ENCODE measurements at places on chromosomes 7 and 10.

DNA sequence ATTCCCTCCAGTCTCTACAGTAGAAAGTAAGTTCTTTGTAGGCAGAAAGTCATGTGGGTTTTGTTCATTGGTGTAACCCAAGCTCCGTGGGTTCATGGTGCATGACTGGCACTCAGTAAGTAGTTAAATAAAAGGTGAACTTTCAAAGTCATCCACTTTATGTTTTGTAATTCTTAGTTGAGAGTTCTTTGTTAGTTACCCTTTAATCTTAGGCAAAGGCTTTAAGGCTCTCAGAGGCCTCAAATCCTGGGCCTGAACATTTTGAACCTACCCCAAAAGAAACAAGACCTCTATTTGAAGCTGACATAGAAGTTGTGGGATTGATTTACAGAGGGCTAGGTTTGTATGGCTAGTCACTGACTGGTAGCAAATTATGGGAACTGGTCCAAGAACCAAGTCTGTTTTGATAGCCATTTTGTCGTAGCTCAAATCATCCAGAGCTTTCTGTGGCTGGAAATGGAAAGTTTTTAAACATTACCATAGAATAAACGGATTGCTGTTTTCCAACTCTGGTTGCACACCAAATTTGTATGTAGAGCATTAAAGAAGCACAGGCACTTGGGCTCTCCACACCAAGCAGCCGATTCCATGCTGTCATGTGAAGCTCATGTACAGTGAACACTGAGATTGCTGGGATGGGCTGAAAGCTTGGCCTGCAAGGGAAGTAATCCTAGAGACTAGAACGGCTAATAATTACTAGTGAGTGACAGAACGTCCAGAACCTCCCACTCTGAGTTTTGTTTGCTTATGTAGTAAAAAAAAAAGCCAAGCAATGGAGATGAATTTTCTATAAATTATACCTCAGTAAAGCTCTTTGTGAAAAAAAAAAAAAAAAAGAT lies 53.5 kb downstream of the DENND11 start:
- DNase-seq: no peak

DNA sequence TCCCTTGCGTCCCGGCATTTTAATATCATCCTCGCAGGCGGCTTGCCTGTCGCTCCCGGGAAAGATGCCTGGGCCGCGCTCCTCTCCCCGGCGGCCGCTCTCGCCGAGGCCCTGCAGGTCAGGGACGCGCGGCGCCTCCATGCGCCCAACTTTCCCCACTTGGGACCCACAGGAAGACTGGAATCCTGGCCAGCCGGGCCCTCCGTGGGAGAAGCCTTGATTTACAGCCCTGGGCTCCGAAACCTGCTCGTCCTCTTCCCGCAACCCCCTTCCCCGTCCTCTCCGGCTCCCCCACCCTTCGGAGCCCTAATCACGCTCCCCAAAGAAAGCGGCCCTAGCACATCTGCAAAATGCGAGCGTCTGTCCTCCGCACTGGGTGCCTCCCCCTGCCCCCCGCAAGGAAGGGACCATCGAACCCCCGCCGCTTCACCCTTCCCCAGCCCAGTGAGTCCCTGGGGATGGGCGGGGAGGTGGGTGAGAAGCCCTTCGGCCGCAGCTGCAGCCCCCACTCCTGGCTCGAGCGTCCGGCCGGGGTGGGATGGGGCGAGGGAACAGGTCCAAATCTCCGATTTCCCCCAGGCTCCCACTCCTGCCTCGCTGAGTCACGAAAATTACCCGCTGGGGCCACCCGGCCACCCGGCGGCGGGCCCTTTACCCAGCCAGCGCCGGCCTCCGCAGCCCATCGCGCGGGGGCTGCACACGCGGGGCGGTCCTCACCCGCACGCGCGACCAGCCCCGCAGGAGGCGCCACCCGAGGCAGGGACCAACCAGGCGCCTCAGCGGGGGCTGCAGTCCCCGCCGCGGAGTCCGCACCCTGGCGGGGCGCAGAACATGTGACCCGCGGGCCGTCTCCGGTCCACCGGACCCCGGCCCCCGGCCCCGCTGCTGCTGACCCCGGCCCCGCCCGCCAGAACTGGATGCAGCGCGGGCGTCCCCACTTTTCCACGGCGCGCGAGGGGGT lies 695 bp downstream of the HSPA12A start:
- no peak for DNase-seq

GRCh38 chr10:103765981-103766380 lies 89.4 kb downstream of the SH3PXD2A start:
- DNase-seq: peak; percentile 24

- DNase-seq: peak; percentile 86
These were observed 31.5 kb downstream of the PRKAR2B start for GRCh38 chr7:107075863-107076574.

Measured in hematopoietic multipotent progenitor cell treated with erythropoietin and hydrocortisone succinate and interleukin-3 and kit ligand, for 15 days (in vitro differentiated cells).